ENCODE measurements at places on chromosomes 2 and 18.

DNA sequence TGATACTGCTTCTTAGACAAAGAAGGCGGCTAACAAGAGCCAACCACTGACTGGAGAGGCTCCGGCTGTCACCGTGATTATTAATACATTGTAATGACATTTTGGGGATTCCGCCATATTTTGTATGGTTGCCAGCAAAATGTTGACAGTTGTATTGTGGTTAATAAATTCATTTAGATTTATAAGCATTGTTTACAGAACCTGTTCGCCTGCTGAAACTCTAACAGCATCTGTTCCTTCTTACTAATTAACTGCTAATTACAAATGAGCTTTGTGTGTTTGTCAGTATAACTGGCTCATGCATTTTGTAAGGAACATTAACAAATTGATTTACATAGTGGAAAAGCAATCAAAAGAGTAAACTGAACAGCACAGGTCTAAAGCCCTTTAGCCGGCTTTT lies 332.4 kb downstream of the GBX2 start:
- no peak for DNase-seq

DNA sequence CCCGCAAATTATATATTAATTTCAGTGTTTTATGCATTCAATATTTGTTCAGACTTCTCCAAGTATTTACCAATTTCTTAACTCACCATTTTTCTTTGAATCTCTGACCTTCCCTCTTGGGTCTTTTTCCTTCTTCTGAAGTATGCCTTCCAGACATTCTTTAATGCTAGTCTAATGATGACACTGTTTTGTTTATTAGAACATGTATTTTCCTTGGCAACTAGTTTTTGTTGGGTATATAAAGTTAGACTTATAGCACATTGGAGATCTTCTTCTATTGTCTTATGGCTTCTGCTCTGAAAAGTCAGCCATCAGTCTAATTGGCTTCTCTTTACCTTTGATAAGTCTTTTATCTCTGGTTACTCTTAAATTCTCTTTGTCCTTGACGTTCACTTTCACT lies 423.2 kb upstream of the NRP2 start:
- no peak for DNase-seq

GRCh38 chr2:31317396-31317795 lies 83.4 kb downstream of the EHD3 start:
- DNase-seq: no peak

- no peak for DNase-seq
Measured at GRCh38 chr2:10798783-10799182, 13.8 kb downstream of the PDIA6 start.

GRCh38 chr2:147441182-147441581 lies 403.6 kb upstream of the ACVR2A start:
- DNase-seq: no peak

GRCh38 chr2:140023291-140023690 lies 1243.1 kb upstream of the NXPH2 start:
- DNase-seq: no peak

GRCh38 chr2:232761301-232761907 lies 15.0 kb downstream of the KCNJ13 start:
- DNase-seq: no peak

- DNase-seq: no peak
Measured at GRCh38 chr18:74152857-74153256, 4.5 kb downstream of the TIMM21 start.

DNA sequence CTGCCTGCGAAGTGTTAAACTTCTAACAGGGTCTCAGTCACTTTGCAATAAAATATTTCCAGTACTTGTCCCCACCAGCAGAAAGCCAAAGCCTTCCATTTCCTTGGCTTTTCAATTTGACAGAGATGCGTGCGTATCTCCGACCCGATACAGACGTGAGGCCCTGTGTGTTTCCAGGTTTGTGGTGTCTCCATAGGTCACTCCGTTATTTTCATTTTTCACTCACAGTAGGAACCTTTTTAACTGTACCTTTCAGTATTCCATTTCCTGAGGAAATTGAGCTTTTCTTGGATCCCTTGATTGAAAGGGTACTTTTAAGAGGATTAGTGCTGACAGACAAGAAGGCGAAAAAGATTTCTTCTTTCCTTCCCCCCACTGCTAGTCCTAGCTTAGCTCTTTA lies 116.3 kb upstream of the TTN start:
- no peak for DNase-seq

DNA sequence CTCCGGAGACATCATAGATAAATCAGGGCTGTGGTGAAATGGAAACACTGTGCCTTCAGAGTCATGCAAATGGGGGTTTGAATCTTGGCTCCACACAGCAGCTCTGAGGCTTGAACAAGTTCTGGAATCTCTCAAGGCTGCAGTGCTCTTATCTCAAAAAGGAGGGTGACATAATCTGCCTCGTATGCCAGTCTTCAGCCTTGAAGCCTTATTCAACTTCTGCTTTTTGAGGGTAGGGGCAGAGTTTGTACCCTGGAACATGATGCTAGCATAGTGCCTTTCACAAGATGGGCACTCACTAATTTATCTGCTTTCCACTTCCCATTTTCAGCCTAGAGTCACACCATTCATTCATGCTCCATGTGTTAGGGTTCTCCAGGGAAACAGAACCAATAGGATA lies 42.3 kb downstream of the GATA6 start:
- DNase-seq: no peak

DNA sequence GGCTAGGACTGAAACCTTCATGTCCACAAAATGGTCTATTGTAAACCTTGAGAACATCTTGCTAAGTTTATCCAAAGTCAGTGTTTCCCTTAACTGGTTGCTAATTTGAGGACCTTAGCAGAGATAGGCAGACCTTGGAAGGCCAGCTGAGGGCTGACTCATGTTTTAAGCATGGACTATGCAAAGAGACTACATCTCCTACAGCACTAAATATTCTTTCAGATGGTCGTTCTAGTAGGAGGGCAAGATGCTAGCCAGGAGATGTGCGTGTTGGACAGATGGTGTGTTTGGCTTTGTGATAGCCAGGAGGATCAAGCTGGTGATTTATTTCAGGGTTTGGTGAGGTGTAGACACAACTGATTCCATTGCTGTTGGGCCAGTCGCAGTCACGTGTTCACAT lies 75.8 kb downstream of the NRP2 start:
- DNase-seq: no peak

DNA sequence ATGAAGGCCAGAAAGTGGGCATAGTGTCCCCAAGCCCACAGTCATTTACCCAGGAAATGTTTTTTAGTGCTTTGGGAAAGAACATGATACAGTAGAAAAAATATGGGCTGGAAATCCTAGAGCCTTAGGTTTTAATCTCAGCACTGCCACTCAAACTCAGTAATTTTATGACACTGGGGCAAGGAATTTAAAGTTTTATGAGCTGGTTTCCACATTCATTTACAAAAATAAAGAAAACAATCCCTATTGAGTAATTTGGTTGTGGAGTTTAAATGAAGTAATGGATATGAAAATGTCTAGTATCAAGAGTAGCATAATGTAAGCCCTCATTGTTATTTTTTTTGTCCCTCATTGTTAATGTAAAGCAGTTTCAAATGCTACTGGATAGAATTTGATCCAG lies 51.5 kb upstream of the FRZB start:
- DNase-seq: no peak

GRCh38 chr2:159759577-159759976 lies 38.4 kb downstream of the CD302 start:
- no peak for DNase-seq

DNA sequence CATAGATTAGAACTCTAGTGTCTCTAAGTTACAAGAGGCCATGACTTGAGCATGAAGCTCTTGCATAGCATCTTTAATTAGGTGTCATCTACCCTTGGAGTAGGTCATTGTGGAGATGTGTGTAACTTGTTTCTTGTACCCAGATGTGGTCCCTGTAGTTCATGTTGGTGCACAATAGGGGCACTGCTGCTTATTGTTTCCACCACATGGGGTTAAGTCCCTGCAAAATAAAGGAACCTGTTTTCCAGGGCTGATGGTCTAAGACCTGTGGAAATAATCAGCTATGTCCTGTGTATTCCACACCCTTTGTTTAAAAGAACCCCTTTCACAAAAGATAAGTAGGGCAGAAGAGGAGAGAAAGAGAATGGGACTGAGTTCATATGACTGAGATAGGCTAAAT lies 28.6 kb downstream of the ASXL3 start:
- no peak for DNase-seq

DNA sequence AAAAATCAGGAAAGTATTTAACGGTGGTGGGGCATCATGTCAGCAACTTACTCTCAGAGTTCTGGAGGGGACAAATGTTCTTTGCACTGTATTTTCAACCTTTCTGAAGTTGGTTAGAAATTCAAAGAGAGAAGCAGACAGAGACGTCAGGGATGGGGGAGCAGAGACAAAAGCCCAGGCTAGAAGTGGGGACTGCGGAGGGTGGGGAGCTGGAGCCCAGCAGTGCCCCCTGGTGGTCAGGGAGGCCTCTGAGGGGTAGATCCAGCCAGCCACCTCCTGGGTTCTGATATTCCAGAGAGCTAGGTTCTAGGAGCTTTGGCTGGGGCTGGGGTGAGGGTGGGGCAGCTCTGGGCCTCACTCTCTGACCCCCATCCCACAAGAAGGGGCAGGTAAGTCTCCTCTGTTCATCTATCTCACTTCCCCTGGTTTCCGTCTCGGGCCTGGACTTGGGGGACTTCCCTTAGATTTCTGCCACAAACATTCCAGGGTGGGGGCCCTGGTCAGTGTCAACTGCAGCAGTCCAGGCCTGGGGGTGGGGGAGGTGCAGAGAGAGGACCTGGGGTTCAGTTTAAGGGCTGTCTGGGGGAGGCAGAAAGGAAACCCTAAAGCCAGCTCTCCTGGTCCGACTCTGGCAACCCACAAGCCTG lies 8.9 kb downstream of the TNS1 start:
- DNase-seq: no peak

DNA sequence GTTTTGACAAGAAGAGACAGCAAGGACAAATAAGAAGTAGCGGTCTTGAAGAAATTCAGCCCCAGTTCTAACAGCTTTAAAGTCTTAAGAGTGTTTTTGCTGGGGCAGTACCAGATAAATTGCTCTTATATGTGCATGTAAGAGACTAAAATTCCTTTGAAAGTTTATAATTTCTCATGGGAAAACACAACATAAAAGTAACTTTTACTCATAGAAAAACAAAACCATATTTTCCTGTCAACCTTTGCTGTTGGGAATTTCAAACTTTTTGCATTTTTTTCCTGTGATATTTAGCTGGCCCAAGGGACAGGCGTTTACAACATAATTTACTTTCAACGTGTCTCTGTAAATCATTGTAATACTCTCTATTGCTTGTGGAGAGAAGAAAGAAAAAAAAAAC lies 767.8 kb upstream of the ZEB2 start:
- DNase-seq: no peak

- DNase-seq: no peak
Measured at GRCh38 chr18:8162802-8163201, 446.4 kb upstream of the RAB12 start.

GRCh38 chr2:38380397-38381130 lies 3.5 kb upstream of the ATL2 start:
- no peak for DNase-seq

DNA sequence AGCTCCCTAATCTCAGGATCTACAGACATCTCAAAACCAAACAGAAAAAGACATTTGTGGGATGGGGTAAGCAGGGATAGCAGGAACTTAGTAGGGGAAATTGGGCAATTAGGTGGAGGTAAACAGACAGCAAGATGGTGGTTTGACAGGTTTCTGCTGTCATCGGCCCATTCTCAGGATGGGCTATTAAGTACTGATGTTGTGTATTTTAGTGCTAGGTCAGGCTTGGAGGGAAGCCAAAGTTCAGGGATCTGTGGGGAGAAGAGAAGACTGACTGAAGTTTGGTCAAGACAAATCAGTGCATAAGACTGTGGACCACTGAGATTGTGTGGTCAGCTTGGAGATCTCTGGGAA lies 96.8 kb upstream of the THUMPD2 start:
- no peak for DNase-seq

- DNase-seq: no peak
Measured at GRCh38 chr2:227006189-227006897, 157.7 kb downstream of the COL4A4 start.

GRCh38 chr18:27661320-27662018 lies 476.4 kb upstream of the CHST9 start:
- no peak for DNase-seq

DNA sequence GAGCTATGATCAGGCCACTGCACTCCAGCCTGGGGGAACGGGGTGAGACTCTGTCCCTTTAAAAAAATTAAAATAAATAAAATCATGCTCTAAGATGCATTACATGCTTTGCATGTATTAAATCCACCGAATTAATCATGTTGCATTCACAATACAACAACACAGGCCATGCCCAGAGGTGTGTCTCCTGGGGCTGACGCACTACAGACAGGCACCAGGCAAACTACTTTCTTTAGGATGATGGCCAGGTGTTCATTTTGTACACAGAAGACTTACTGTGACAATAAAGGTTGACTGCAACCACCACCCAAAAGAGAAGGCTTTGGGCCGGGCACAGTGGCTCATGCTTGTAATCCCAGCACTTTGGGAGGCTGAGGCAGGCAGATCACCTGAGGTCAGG lies 226.8 kb upstream of the PXDN start:
- no peak for DNase-seq

DNA sequence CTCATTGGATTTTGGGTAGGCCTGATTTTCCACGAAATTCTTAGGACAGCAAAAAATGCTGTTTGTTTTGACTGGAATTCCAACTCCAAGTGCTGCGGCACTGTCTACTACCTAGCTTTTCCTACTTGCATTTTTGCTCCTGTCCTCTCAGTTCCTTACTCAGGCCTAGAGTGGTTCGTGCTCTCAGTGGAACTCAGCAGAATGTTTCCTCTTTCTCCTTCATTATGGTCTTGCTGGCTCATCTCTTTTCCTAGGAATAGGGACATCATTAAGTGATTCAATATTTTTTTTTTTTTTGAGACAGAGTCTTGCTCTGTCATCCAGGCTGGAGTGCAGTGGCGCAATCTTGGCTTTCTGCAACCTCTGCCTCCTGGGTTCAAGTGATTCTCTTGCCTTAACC lies 37.9 kb downstream of the GEMIN6 start:
- DNase-seq: no peak

GRCh38 chr2:96353032-96353561 lies 17.5 kb downstream of the NCAPH start:
- no peak for DNase-seq

- no peak for DNase-seq
Measured at GRCh38 chr18:30957066-30957465, 85.5 kb downstream of the DSC3 start.

DNA sequence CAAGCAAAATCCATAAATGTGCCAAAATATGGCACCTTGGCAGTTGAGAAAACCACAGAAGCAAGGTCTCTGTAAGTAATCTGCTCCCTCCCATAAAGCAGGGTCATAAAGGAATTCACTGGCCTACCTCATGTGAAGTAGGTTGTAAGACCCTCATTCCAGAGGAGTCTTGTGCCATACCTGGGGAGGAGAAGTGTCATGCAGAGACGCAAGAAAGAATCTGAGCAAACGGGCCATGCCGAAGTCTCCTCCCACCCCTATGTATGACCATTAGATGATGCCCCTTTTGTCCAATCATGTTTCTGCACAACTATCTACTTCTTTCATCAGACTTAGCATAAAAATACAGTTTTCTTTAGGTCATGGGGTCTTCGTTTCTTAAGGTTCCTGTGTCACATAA lies 14.6 kb downstream of the NMUR1 start:
- DNase-seq: no peak
